ENCODE measurements at places on chromosomes 2 and 18.

DNA sequence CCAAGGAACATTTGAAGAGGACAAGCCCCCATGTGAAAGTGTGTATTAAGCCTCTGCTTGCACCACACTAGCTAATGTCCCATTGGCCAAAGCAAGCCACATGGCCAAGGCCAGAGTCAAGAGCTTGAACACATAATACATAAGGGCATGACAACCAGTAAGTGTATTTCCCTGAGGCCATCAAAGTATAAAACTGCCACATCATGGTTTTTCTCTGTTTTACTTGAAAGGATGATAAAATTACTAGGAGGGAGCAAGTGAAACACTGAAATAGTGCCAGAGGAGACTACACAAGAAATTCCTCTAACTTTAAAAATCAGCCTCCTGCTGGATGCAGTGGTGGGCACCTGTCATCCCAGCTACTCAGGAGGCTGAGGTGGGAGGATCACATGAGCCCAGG is 30.9 kb upstream of the EML6 start:
- no peak for DNase-seq

DNA sequence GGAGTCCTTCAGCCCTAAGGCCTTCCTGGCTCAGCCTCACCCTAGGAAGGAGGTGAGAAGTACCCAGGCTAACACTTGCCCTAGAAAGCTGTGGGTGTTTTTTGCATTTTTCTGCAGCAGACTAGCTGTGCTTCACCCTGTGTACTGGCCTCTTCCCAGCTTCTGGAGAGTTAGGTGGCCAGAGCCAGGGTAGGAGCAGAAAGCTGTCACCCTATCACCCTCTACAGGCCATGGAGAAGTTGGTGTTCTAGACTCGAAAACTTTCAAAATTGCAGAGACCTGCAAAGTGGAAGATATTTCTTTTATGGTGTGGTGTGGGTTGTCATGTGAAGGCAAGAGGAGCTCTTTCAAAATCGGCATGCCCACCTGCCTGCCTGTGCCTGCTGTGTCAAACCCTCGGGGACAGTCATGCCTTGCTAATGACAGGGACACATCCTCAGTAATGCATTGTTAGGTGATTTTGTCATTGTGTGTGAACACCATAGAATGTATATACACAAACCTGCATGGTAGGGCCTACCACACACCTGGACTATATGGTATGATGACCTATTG is 29.8 kb downstream of the EHD3 start:
- DNase-seq: no peak

DNA sequence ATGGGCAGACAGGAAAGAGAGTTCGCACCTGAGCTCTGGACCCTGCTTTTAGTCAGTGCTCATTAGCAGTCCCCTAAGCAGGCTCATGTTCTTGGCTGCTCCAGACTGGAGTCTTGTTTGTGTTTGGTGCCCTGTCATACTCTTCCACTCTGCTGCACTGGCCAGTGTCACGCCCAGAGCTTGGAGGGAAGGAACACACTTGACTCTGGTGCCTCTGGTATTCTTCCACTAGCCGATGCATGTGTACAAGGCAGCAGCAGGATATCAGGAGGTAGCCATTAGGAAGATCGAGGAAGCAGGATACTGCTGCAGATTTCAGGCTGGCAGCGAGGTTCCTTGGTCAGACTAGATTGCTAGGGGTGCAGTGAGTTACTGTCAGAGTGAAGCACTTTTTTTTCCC is 81.4 kb upstream of the B3GNT2 start:
- no peak for DNase-seq

- no peak for DNase-seq
These were observed 10.7 kb downstream of the TFPI start for GRCh38 chr2:187543488-187543887.
